ENCODE measurements at places on chromosomes 3 and 15. TPM values are rescaled to one million over a fixed set of nuclear protein-coding genes. Genes with fewer than 3 reads are reported as not detected.

- H3K27ac ChIP-seq = no peak overlapping the region
- H3K27me3 ChIP-seq = no peaks in the 10 kb centered on the region
- H3K36me3 ChIP-seq = no peaks in the 10 kb centered on the region
- no peak overlapping the region for H3K4me3 ChIP-seq
- H3K4me1 ChIP-seq = peaks cover 2% of the 10 kb centered on the region
Measured at GRCh38 chr3:27141668-27142067, 227.5 kb downstream of the NEK10 start.

- H3K27me3 ChIP-seq = no peaks in the 10 kb centered on the region
- H3K36me3 ChIP-seq = no peaks in the 10 kb centered on the region
- H3K4me3 ChIP-seq = no peak overlapping the region
- no peak overlapping the region for H3K27ac ChIP-seq
- no peaks in the 10 kb centered on the region for H3K4me1 ChIP-seq
Measured at GRCh38 chr3:1214933-1215332, 122.1 kb downstream of the CNTN6 start.

GRCh38 chr3:55955891-55956477, 468.9 kb upstream of the WNT5A start:
- no peaks in the 10 kb centered on the region for H3K36me3 ChIP-seq
- H3K27ac ChIP-seq = no peak overlapping the region
- H3K4me1 ChIP-seq = no peaks in the 10 kb centered on the region
- DNase-seq = no peak
- no peaks in the 10 kb centered on the region for H3K27me3 ChIP-seq

DPPA2 gene
- not detected for total RNA-seq

DNA sequence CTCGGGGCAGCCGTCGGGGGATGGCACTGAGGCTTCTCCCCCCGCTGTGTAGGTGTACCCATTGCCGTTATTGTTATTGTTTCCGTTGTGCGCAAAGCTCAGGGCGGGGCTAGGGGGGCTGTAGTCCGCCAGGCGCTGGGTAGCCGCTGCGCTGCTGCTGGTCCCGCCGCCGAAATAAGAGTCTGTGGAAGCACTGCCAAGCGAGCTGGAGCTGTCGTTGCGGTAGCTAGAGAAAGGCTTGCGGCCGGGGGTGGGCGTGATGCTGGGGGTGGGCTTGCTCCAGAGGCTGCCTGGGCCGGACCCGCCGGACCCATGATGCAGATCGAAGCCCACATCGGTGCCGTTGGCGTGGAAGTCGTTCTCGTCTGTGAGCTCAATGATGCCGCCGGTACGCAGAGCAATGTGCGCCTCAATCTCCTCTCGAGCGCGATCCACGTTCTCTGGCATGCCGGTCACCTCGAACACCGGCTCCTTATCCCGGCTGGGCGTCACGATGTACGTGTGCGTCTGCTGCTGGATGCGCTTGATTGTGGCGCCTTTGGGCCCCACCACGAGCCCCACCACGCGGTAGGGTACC, 1.9 kb downstream of the MEX3B start:
- peak; percentile 75 for DNase-seq
- H3K27me3 ChIP-seq = no peaks in the 10 kb centered on the region
- no peaks in the 10 kb centered on the region for H3K4me1 ChIP-seq
- H3K27ac ChIP-seq = no peak overlapping the region

C2CD4A gene
- total RNA-seq = 0.19 TPM

BNIP2 gene
- 90.5 TPM for total RNA-seq

GRCh38 chr3:69791106-69791505, 51.8 kb downstream of the MITF start:
- peak; percentile 82 for DNase-seq
- H3K4me3 ChIP-seq = peak overlapping the region; percentile 40
- H3K27ac ChIP-seq = no peak overlapping the region
- H3K4me1 ChIP-seq = peaks cover 8% of the 10 kb centered on the region
- no peaks in the 10 kb centered on the region for H3K36me3 ChIP-seq

MCF2L2 gene
- total RNA-seq = 1.0 TPM

DNA sequence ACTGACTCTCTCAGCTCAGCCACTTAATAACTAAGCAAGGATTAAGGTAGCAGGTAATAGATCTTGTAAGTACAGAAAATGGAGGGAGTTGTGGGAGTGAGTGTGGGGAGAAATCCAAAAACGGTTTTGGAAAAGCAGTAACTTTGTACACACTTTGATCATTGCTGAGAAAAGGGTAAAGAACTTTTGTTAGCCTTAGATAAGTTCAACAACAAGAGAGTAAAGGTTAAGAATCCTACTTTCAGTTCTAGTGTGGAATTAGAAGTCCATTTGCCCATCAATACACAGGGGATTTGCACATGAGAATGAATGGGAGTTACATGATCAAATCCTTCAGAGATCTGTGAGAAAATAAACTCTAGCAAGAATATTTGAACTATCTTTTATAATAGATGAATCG, 528.7 kb downstream of the SOX2 start:
- no peaks in the 10 kb centered on the region for H3K27me3 ChIP-seq
- H3K27ac ChIP-seq = no peak overlapping the region
- H3K4me1 ChIP-seq = no peaks in the 10 kb centered on the region
- DNase-seq = no peak

GRCh38 chr3:101038393-101038792, 45.2 kb upstream of the ABI3BP start:
- H3K27ac ChIP-seq = no peak overlapping the region
- H3K4me1 ChIP-seq = peaks cover 7% of the 10 kb centered on the region
- H3K36me3 ChIP-seq = no peaks in the 10 kb centered on the region
- no peak overlapping the region for H3K4me3 ChIP-seq

CDC25A gene
- 0.57 TPM for total RNA-seq

GRCh38 chr15:85125056-85125661, 143.5 kb downstream of the PDE8A start:
- H3K36me3 ChIP-seq = peaks cover 6% of the 10 kb centered on the region
- H3K27ac ChIP-seq = no peak overlapping the region
- H3K4me3 ChIP-seq = no peak overlapping the region
- H3K4me1 ChIP-seq = no peaks in the 10 kb centered on the region
- no peaks in the 10 kb centered on the region for H3K27me3 ChIP-seq
- DNase-seq = no peak

DNA sequence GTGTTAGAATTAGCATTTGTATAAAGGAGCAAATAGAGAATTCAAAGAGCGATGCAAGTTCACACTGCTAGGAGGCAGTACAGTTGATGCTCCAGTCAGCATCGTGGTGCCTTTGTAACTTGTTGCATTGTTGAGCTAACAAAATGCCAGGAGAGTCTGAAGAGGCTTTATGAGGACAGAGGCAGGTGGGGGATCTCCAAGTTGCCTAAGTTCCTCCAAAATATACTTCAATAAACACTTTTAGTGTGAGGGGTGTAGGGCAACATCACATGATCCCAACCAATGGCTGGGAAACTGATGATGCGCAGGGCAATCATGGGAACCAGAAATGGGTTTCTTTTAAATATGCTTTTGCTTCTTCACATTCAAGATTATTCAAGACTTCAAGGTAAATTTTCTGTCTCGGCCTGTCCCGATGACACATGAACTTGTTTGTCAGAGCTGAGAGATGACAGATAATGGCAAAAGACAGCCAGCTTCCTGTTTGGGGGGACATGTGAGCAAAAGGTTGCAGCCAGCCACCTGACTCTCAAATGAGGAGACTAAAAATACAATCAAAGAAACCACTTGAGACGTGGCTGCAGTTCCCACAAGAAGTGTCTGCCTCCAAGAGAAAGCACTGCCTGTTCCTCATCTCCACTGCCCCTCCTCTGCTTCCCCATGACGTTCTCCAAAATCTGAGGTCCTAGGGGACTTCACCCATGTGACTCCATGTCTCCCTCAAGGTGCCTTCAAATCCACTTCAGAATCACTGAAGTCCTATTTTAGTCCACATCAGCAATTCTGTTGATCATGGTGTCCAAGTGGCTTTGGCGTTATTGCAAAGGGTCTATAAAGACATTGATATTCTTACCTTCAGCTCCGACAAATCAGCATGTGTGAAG, 39.3 kb downstream of the KLHL6 start:
- H3K27ac ChIP-seq = no peak overlapping the region
- H3K36me3 ChIP-seq = no peaks in the 10 kb centered on the region
- DNase-seq = no peak

DNA sequence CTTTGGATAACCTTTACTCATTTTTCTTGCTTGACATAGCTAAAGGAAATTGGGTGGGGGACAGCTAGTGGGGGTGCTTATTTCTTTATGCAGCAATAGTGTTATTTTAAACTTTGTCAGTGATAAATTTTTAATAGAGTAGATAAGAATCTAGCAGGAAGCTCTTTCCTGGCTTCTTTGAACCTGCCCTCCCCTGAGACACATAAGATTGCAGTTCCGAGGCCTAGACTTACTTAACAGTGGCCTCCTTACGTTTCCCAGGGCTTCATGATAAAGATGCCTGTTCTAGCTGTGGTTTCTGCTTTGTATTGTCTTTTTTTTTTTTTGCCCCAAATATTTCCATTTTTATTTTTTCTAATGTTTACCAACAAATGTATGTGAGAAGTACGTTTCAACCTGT, 170.1 kb downstream of the VPS8 start:
- peaks cover 2% of the 10 kb centered on the region for H3K36me3 ChIP-seq
- no peak for DNase-seq
- no peak overlapping the region for H3K27ac ChIP-seq

GRCh38 chr3:75303741-75304140, 360.4 kb upstream of the FRG2C start:
- no peak for DNase-seq
- no peak overlapping the region for H3K27ac ChIP-seq
- no peak overlapping the region for H3K4me3 ChIP-seq
- no peaks in the 10 kb centered on the region for H3K4me1 ChIP-seq

MKRN3 gene
- not detected for total RNA-seq

SECISBP2L gene
- total RNA-seq = 78.7 TPM

- H3K27me3 ChIP-seq = no peaks in the 10 kb centered on the region
- no peaks in the 10 kb centered on the region for H3K4me1 ChIP-seq
- no peak overlapping the region for H3K4me3 ChIP-seq
- H3K27ac ChIP-seq = no peak overlapping the region
- H3K36me3 ChIP-seq = no peaks in the 10 kb centered on the region
Measured at GRCh38 chr3:14564741-14565140, 24.6 kb upstream of the GRIP2 start.

GRCh38 chr3:132549890-132550578, 47.0 kb upstream of the ACKR4 start:
- H3K36me3 ChIP-seq = no peaks in the 10 kb centered on the region
- no peak for DNase-seq
- no peak overlapping the region for H3K27ac ChIP-seq
- H3K4me1 ChIP-seq = peaks cover 12% of the 10 kb centered on the region
- H3K4me3 ChIP-seq = no peak overlapping the region

- no peaks in the 10 kb centered on the region for H3K4me1 ChIP-seq
- H3K27me3 ChIP-seq = no peaks in the 10 kb centered on the region
- H3K27ac ChIP-seq = no peak overlapping the region
- DNase-seq = no peak
Measured at GRCh38 chr15:41891946-41892345, 1.9 kb downstream of the SPTBN5 start.

DNA sequence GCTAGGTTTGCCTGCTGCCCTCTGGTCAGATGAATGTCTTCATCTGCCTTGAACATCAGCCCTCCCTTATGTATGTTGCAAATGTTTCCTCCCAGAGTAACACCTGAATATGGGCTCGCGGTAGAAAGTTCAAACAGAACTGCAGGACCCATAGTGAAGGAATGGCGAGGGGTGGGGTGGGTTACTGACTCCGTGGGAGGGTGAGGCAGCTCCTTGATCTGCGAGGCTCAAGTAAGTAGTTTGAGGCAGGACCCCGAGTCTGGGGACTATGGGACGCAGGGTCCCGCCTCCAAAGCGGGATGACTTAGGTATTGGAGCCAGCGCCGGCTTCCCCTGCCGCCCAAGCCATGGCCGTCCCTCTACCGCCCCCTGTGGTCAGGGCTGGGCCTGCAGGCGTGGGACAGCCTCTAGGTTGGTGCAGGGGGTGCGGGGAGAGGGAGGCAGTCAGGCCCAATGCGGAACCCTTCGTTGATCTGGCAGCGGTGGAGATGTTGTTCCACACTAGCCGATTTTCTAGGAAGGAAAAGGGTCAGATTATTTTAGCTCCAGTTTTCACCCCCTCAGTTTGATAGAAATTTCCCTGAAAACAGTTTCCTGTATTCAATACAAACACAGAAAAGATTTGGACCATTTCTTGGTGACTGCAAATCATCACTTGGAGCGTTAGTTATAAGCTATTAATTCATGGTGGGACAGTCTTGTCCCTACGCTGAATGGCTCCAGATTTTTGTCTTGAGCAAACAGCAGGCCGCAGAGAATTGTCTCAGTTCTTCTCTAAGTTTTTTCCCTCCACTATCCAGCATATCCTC, 72.3 kb downstream of the CORO2B start:
- no peaks in the 10 kb centered on the region for H3K36me3 ChIP-seq
- H3K27ac ChIP-seq = no peak overlapping the region
- H3K4me1 ChIP-seq = no peaks in the 10 kb centered on the region
- no peak for DNase-seq
- no peaks in the 10 kb centered on the region for H3K27me3 ChIP-seq

ARL8B gene
- total RNA-seq = 56.0 TPM

DNA sequence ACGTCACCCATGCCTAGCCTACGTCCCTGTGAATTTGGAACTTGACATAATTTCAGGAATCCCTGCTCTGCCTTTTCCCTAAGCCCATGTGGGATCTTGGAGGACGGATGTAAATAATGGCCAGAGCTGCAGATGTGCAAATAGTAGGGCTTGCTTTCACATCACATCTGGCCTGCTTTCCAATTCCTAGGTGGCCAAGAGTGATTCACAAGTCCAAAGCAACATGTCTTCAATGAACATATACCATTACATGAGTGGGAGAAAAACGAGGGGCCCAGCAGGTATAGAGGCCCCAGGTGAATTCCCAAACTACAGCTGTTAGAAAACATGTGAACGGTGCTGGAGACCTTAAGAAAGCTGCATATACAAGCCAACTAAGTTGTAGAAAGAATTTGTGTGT, 214.6 kb downstream of the MAGI1 start:
- no peak overlapping the region for H3K4me3 ChIP-seq
- peaks cover 1% of the 10 kb centered on the region for H3K4me1 ChIP-seq
- DNase-seq = no peak
- no peaks in the 10 kb centered on the region for H3K36me3 ChIP-seq
- no peak overlapping the region for H3K27ac ChIP-seq

EFHB gene
- 0.81 TPM for total RNA-seq

- H3K27ac ChIP-seq = no peak overlapping the region
- no peak overlapping the region for H3K4me3 ChIP-seq
- no peak for DNase-seq
- H3K4me1 ChIP-seq = no peaks in the 10 kb centered on the region
Measured at GRCh38 chr3:171860830-171861535, 17.8 kb downstream of the TMEM212 start.

GRCh38 chr3:188937389-188937788, 234.4 kb upstream of the TPRG1 start:
- no peak overlapping the region for H3K4me3 ChIP-seq
- no peak for DNase-seq
- H3K27ac ChIP-seq = no peak overlapping the region

DNA sequence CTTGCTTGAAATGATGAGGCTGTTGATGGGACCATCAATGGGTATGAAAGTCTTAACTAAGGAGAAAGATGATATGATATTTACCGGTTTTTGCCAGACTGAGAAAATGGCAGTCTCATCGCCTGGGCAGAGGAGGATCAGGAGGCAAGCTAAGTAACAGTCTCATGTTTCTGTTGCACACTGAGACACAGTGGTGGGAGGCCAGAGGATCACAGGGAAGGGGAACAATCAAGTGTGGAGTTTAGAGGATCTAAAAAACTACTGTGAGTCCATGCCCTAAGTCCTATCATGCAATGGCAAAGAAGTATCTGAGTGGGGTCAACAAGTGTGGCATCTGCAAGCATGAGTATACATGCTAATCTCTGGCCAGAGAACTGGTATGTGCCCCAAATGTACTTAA, 62.2 kb downstream of the SUMF1 start:
- no peak overlapping the region for H3K4me3 ChIP-seq
- no peak overlapping the region for H3K27ac ChIP-seq
- no peaks in the 10 kb centered on the region for H3K27me3 ChIP-seq
- H3K36me3 ChIP-seq = no peaks in the 10 kb centered on the region
- DNase-seq = no peak
